ENCODE measurements at places on chromosomes 3 and 15. TPM values are rescaled to one million over a fixed set of nuclear protein-coding genes. Genes with fewer than 3 reads are reported as not detected.

Gene FEZF2
- total RNA-seq = not detected

Gene TOPBP1
- 22.8 TPM for total RNA-seq

Gene CTXND1
- 0.24 TPM for total RNA-seq

Gene CPOX
- total RNA-seq = 19.3 TPM

Gene LTK
- total RNA-seq = 0.50 TPM

Gene PML
- total RNA-seq = 63.1 TPM
